IPS DF 19.7 (cell line): ENCODE measurements at places on chromosomes 11 and 22.

DNA sequence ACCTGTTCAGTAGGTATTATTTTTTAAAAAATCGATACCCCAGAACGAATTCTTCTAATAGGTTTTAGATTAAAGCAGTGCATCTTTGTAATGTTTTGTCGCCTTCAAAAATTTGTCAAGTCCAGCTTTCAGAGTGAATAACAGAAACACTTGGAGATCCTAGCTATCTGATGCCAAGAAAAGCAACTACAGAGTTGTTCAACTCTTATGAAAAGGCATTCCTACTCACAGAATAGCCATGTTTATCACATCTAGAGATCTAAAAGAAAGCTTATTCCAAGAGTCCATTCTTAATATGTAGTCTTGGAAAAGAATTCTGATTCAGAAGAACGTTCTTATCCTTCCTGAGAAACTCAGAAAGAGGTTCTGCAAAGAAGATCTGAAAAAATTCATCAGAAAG lies 268.5 kb downstream of the TTC28 start:
- no peak for DNase-seq

- no peak for DNase-seq
Measured at GRCh38 chr22:42613872-42614301, 796 bp downstream of the POLDIP3 start.

DNA sequence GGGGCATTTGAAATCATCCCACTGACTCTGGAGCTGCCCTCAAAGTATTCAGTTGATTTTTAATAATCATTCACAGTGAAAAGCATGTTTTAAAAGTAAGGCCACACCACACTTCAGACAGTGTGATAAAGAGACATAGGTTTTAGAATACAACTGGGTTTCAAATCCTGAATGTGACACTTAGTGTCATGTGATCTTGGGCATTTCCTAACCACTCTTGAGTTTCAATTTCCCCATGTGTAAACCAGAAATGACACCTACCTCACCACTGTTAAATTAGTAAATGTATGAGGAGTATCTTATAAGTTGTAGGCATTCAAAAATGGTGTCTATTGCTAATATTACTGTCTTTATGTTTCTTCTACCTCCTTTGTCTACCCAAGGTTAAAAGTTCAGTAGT lies 5.4 kb downstream of the TMEM123 start:
- DNase-seq, result no peak

DNA sequence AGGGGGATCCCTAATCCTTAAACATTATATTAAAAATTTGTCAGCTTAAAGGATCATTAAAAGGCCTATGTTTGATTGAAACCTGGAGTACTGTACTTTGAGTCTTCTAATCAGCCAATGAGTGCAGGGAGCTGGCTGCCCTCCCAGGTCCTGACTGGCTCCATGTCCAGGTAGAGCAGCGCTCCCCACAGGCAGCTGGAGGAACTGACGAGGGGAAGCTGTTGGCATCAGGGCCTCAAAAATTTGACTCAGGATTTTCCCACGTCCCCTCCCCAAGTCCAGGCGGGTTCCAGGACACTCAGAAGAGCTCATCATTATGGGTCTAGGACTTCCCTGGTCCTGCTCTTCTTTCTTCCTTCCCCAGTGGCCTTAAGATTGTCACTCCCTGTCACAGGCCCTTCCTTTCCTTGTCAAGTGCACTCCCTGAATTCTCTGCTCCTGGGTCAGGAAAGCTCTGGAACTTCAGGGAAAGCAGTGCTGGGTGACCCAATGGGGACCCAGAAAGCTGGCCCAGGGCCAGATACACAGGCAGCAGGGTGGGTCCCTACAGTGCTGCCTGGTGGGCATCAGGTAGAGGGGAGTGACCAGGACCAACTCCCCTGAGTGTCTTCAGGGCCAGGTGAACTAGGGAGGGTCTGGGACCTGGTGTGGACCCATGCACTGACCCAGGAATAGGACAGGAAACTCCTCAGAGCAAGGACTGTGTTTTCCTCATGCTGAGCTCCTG lies 65.5 kb downstream of the GGTLC2 start:
- DNase-seq, result no peak

GRCh38 chr22:37906364-37907008 lies 389 bp downstream of the MICALL1 start:
- DNase-seq, result no peak

DNA sequence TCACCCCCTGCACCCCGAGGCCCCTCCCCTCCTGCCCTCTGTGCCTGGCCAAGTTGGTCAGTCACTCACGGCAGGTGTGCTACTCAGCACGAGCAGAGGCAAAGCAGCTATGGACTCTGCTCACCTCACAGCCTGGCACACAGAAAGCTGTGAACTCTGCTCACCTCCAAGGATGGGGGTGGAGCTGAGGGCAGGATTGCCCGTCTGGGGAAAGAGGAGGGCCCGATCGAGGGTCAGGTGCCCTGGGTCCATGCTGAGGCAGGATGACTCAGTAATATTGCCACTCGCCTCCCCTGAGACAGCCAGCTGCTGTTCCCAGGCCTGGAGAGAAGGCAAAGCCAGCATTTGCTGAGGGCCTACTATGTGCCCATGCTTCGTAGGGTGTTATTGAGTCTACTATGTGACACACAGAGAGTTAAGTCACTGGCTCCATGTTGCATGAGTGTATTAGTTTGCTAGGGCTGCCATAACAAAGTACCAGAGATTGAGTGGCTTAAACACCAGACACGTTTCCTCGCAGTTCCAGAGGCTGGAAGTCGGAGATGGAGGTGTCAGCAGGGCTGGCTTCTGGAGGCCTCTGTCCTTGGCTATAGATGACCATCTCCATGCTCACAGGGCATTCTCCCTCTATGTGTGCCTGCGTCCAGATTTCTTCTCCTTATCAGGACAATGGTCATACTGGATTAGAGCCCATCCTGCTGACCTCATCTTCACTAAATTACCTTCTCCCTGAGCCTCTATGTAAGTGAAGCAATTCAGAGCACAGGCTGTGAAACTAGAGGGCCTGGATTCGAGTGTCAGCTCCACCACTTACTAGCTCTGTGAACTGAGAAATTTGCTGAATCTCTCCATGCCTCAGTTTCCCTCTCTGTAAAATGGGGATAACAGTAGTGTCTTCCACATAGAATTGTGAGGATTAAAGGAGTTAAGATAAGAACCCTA lies 13.2 kb upstream of the TSKU start:
- DNase-seq, result no peak

- no peak for DNase-seq
Measured at GRCh38 chr11:68970921-68971636, 9.7 kb downstream of the MRGPRD start.

DNA sequence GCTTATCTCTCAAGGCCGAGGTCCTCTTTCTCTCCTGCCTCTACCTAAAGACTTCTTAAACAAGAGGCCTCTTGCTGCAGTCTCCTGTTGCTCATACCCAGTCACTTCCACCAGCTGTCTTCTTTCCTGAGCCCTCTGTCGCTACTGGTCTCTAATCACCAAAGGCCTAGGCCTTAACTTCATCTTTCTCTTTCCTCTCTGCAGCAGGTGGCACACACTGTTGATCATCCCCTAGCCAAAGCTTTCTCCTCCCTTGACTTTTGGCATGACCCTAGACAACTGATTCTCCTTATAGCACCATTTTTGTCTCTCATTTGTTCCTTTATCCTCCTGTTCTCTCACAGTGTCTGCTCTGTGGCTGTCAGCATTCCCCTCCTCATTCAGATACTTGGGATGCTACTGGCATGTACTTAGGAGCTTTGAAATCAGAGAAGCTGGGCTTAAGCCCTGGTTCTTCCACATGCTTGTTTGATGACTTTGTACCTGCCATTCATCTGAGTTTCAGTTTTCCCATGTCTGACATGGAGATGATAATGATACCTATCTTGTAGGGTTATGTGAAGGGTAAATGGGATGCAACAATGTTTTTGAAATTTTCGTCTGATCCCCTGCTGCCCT lies 22.4 kb downstream of the ENDOD1 start:
- no peak for DNase-seq

DNA sequence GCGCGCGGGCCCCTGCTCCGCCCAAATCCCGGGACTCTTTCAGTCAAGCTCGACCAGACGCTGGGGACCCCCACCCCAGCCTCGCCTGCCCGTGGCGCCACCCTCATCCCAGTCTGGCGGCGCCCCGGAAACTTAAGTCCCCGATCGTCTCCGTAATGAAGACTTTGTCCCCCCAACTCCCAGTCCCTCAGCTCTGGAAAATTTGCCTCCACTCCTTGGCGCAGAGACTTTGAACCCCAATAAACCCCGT lies 348 bp downstream of the PLCB3 start:
- no peak for DNase-seq

DNA sequence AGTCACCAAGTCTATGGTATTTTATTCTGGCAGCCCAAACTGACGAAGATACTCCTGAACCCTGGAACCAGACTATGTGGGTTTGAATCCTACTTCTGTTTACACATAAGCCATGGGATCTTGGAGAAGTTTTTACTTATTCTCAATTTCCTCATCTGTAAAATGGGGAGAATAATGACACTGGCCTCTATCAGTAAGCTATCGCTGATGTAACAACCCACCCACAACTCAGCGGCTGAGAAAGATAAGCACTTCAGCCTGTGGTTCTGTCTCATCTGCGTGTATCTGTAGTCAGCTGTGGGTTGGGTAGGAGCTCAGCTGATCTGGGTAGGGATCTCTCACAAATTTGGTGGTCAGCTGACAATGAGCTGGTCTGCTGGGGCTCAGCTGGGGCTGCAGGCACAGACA lies 68.0 kb upstream of the ALX4 start:
- no peak for DNase-seq

GRCh38 chr11:65424205-65425104 lies 1.9 kb downstream of the NEAT1 start:
- DNase-seq, result no peak

GRCh38 chr11:45722144-45722543 lies 56.7 kb upstream of the CHST1 start:
- DNase-seq, result peak; percentile 86
